ENCODE measurements at places on chromosomes 1 and 21.
A peak's percentile ranks its signal among the peaks of the same experiment; 100 is the strongest.

DNA sequence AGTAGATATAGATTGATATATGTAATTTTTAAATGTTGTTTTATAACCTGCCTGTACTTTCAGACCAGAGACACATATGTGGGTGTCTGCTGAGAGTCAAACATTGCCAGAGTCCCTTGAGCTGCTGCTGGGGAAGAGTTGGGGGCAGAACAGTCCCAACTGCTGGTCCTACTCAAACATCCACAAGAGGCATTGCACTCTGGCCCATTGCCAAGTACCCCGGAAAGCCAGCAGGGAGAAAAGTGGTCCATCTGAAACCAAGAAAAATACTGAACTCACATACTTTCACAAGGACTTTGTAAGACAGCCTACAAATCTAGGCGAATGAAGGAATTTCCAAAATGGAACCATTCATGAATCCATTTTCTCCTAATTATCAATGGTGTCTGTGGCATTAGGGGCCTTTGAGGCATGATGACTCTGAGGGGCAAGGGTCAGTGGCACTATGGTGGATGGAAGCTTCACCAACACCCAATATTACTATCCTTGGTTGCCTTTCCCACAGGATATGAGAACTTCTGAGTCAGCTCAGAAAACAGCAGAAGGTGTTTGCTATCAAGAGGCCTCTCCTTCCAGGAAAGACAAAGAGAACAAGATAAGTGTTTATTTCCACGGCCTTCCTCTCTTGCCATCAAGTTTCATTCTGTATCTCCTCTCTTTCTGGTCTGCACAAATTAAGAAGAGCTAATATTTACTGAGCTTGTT lies 7.3 kb upstream of the TBX15 start:
- no peak for DNase-seq

- DNase-seq: no peak
Observed at GRCh38 chr1:99751877-99752504, 14.4 kb downstream of the FRRS1 start.

DNA sequence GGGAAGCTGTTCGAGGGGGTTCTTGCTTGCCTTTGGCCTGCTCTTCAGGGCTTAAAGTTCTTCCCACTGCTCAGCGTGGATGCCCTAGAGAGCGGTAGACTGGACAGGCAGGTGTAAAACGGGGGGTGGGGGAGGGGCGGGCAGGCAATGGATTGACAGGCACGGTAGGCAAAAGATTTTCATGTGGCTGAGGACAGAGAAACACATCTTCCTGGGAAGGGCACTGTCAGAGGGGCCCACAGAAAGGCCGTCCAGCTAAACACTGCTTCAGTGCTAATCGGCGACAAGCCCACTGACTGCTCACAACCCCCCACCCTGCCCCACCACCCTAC lies 412 bp downstream of the ABCA4 start:
- DNase-seq: peak; percentile 62

GRCh38 chr1:25977801-25978200 lies 20.1 kb downstream of the PAFAH2 start:
- no peak for DNase-seq

DNA sequence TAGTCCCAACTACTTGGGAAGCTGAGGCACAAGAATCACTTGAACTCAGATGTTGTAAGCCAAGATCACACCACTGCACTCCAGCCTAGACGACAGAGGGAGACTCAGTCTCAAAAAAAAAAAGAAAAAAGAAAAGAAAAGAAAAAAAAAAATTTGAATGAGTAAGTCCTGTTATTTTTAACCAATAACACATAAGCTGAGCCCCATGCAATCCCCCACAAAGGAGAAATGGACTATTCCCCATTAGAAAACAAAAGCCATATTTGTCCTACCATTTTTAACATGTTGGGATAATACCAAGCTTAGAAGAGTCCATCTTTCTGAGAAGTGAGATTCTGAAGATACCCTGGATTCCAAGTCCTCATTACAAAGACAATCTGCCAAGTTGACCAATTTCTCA lies 32.4 kb downstream of the LTN1 start:
- DNase-seq: no peak

DNA sequence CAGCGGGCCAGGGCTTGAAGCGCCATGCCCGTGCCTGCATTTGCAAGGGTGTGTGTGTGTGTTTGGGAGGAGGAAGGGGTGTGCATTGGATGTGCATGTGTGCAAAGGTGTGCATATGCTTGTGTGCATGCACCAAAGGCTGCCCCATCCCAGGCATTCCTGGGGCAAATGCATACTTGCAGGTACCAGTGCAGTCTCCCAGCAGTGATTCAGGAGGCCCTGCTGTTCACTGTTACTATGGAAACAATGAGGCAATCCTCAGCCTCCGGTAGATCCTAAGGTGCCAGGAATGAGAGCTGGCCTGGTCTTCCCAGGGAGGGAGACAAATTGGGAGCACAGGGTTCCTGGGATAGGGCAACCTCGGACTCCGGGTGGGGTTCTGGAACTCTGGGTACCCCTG lies 7.5 kb upstream of the FNDC5 start:
- no peak for DNase-seq

DNA sequence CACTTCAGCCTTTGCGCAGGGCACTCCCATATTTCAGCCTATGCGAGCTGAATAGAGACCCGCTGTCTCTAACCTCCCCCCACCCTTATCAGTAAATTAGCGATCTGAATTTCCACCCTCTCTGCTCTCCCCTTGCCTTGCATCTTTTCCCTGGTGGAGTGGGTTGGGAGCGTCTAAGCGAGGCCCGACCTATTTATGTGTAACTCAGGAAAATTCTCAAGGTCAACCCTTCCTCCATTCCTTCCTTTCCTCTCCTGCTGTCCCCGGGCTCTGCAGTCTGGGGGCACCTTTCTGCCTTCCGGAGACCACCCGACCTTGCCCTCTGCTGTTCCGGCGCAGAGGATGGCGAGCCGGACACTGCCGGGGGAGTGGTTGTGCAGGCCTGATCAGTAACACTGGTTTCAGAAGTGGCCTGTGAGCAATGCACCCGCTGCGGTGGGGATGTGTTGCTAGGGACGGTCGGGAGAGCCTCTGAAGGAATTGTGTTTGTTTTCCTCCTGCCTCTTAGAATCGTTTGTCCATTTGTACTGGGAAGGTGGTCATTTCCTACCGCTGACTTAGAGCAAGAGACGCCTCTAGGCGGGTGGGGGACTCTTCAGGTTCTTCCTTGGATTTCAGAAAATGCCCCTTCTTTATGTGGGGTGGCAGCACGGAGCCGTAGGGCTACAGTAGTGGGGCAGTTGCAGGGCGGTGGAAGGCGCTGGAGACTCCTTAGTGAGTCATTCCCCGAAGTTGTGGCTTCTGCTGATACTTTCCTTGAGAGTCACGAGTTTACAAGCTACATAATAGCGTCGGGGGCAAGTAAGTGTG lies 513 bp downstream of the MGST3 start:
- peak; percentile 90 for DNase-seq

- no peak for DNase-seq
Observed at GRCh38 chr1:204172404-204173029, 6.4 kb upstream of the REN start.

GRCh38 chr21:35324372-35325220 lies 275.5 kb upstream of the RUNX1 start:
- peak; percentile 76 for DNase-seq

DNA sequence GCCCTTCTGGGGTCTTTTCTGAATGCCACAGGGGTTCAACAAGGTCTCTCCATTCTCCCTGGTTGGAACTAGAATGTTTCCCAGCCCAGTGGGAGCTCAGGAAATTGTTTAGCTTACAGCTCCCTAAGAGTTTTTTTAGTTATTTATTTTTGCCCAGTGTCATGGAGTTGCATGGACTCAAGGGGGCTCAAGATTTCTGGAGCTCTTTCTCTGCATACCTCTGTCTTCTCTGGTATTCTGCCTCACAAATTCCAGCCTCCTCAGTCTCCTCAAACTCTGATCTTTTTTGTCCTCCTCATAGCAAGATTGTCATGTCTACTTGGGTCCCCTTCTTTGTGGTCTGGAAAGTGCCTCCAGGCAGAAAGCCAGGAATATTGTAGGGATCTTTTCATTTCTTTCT lies 15.9 kb upstream of the PPP2R5A start:
- no peak for DNase-seq

DNA sequence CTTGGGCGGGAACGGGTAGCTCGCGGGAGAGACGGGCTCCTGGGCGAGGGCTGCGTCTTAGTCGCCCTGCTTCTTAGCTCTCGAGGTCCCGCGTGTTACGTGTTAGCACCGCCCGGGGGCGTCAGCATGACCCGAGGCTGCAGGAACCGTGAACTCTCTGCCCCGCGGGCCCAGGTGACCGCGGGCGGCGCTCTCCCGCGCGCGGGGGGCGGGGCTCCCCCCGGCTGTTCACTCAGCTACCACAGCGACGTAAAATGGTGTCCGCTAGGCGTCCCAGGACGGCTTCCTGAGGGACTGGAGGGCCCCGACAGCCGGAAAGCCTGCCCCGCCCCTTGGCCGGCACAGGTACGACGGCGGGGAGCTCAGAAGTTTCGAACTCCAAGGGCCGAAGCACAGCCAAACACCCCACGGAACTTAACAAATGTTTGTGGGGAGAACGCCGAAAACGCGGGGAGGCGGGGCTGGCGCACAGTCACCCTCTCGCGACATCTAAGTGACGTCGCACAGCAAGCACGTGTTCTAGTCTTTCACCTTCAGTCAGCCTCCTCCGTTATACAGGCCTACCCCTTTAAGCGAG lies 780 bp upstream of the RBM15 start:
- DNase-seq: no peak

DNA sequence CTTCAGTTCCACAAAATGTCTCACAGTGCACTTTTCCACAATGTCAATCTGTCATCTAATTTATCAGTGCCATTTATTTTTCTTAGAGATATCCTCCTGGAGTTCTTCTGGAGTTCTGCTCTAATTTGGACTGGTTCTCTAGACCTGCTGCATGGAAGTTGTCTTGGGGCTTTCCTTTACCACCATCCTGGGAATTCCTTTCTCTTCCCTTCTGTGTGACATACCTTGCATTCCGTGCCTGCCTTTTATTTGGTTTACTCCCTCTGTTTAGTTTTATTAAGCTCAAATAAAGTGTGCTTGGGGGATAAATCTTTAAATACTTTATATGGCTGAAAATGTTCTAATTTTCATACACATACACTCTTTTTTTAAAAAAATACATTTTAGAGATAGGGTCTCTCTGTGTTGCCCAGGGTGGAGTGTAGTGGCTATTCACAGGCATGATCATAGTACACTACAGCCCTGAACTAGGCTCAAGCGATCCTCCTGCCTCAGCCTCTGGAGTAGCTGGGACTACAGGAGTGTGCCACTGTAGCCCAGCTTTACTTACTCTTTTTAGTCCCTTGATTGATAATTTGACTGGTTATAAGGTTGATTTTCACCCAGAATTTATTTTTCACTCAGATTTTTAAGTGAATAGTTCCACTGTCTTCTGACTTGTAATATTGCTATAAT lies 14.4 kb downstream of the MTF2 start:
- DNase-seq: no peak

- no peak for DNase-seq
Observed at GRCh38 chr1:161491472-161491871, 13.8 kb upstream of the FCGR2A start.

DNA sequence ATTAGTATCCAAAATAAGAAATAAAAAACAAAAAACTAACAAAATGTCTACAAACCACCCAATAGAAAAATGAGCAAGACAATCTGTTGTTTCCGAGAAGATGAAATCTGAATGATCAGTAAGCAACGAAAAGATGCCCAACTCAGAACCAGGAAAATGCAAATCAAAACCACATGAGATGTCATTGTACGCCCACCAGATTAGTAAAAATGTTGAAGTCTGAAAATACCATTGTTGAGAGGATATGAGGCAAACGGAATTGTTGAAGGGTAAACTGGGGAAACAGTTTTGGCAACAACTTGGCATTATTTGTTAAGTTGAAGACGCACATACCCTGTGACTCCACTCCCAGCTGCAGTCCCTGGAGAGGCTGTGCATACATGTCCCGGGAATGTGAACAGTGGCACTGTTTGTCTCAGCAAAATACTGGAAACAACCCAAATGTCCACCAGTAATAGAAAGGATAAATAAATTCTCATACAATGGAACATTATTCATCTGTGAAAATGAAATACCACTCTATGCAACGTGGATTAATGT lies 10.6 kb downstream of the ZBTB17 start:
- no peak for DNase-seq

- no peak for DNase-seq
Observed at GRCh38 chr1:90362163-90362562, 354.9 kb downstream of the BARHL2 start.

DNA sequence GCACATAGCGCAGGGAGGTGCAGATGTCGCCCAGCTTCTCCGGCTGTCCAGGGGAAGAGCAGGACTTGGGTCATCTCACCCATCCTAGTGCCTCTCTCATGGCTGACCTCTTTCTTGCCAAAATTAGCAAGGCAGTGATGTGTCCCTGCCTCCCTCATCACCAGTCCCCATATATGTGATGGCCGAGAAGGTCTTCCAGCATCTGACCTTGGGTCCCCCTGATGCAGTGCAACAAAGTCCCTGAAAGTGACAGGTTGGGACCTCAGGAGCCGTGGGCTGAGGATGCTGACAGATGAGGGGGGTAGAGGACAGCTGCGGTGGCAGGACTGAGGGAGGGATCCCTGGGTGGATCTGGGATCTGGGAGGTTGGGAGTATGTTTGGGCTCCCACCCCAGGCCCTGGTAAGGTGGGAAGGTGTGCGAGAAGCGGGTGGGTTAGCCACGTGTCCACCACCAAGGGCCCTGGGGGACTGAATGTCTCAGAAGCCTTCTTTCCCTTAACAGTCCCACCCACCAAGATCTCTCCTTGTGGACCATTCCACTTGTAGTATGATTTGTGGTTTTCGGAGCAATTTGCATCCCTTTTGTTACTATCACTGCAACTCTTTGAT lies 109.7 kb downstream of the SYT2 start:
- no peak for DNase-seq

- no peak for DNase-seq
Observed at GRCh38 chr1:39648496-39648895, 9.1 kb upstream of the HEYL start.

GRCh38 chr21:24025101-24025500 lies 1582.2 kb downstream of the MRPL39 start:
- no peak for DNase-seq

- no peak for DNase-seq
Observed at GRCh38 chr1:93358293-93358692, 12.6 kb downstream of the DR1 start.

DNA sequence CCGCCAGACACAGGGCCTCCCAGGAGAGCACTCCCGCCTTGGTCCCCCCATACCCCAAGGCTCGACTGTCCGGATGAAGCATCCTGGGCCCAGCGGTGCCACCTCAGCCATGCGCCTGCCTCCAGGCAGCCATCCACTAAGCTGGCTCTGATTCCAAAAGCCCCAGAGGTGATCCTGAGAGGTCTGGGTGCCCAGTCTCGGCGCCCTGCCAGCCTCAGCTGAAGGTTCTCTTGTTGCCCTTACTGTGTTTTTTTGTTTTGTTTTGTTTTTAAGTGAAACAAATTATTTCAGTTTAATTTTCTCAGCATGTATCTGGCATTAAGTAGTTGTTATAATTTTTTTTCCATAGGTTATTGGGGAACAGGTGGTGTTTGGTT lies 44.9 kb downstream of the NUAK2 start:
- DNase-seq: no peak

Data from islet precursor cell (in vitro differentiated cells).